Suppressor macrophage treated with lipopolysaccharide for 1 hour (primary cell): ENCODE measurements at places on chromosomes 7 and 10.
A peak's percentile ranks its signal among the peaks of the same experiment; 100 is the strongest.

GRCh38 chr10:66834802-66835201, 91.0 kb upstream of the LRRTM3 start:
- DNase-seq, result no peak

DNA sequence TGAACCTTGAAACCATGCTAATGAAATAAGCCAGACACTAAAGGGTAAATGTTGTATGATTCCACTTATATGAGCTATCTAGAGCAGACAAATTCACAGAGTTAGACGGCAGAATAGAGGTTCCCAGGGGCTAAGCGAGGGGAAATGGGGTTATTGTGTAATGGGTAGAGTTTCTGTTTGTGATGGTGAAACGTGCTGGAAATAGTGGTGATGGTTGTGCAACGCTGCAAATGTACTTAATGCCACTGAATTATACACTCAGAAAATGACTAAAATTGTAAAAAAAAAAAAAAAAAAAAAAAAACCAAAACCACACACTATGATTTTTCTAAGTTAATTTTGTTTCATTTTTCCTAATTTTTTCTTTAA, 30.0 kb downstream of the SFXN4 start:
- peak; percentile 71 for DNase-seq

DNA sequence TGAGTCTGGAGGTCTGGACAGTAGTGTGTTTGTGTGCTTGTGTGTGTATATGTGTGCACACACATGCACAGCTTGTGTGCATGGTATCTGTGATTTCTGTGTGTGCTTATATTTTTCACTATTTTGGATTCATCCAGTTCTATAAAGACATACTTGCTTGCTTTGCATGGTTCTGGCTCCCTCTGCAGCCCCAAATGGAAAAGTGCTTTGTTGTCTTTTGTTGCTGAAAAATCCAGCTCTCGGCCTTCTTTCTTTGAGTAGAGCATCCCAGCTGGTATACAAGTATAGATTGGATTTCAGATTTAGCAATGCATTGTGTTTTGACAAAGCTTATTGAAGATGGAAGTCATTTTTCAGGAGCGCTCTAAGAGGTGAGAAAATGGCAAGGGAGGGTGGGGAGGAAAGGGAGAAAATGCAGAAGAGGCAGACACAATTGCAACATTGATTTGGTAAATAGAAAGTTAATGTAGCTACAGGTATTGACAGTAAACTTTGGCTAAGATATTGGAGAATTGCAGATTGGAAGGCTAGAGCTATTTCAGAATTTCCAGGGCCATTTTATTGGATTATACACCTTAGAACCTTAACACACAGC, 333.9 kb downstream of the AUTS2 start:
- DNase-seq, result peak; percentile 19

DNA sequence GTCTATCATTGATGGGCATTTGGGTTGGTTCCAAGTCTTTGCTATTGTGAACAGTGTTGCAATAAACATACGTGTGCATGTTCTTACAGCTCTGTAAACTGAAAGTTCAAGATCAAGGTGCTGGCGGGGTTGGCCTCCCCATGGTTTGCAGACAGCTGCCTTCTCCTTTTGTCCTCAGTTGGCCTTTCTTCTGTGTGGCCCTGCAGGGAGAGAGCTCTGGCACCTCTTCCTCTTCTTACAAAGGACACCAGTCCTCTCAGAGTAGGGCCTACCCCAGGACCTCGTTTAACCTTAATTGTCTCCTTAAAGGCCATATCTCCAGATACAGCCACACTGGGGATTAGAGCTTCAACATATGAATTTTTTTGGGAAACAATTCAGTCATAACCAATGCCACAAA, 462.7 kb downstream of the TCERG1L start:
- DNase-seq, result no peak

DNA sequence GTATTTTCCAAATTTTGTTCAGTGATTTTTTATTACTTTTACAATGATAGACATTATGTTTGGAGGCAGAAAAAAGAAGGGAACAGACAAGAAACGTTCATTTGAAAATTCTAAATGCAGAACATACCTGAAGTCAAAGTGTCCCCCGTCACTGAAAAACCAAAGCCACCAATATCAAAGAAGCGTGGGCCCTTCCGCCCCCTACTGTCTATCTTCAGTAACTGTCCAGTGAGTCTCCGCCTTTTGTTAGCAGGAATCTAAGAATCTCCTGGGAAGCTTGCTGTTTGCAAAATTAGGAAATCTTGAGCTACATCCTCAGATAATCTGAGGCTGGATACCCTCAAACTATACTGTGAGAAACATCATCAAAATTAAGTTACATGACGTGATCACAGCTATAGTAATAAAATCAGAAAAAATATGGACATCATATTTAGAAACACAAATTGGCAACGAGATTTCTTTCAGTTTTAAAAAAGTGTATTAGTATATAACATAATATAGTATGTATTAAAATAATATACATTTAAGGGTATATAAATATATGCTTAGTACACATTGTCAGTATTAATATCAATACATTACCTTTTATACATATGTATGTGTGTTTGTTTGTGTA, 169.3 kb upstream of the AKR1E2 start:
- peak; percentile 77 for DNase-seq

DNA sequence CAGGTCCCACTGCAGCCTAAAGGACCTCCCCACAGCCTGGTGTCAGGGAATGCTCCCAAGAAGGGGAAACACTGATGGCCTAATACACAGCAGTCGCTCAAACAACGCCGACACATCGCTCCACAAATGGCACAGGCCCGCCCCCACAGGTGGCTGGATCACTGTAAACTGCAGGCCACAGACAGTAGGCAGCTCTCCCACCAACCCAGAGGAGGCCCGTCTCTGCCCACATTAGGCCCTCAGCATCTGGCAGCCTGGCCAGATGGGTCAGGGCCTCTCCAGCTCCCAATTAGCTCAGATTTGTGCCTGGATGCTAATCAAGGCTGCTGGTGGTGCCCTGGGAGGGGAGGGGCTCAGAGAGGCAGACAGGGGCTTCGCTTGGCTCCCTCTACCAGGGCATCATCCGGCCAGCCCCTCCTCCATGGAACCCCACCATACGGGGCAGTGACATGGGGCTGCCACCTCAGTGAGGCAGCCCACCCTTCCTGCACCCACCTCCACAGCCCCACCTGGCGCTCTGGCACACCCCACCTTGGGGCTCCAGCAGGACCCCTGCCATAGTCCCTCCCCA, 42.7 kb downstream of the CAMK2B start:
- peak; percentile 63 for DNase-seq

GRCh38 chr10:99539820-99540219, 7.1 kb downstream of the NKX2-3 start:
- DNase-seq, result no peak

DNA sequence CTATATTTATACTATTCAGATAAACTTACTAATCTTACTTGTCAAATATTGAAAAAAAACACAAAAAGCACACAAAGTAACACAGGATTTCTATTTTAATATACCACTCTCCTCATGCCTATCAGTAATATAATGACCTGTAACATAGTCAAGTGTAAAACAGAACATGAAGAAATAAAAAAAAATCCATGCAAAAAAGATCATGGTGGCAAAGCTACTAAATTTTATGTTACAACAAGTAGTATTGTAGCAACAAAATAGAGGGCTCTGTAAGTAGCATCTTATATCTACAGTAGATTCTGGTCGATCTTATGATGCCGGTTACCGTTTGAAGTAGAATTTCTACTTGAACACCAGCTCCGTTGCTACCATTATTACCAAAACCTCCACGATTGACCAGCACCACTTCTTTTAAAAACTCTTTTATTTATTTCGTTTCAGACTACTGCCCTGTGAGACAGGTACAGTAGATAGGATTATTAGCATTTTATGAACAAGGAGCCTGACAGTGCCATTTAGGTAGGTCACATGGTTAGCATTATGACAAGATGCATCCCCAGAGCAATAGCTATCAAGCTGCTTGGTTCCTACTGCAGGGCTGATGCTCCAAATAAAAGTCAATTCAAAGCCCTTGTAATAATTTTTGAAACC, 2.1 kb downstream of the CPED1 start:
- no peak for DNase-seq

DNA sequence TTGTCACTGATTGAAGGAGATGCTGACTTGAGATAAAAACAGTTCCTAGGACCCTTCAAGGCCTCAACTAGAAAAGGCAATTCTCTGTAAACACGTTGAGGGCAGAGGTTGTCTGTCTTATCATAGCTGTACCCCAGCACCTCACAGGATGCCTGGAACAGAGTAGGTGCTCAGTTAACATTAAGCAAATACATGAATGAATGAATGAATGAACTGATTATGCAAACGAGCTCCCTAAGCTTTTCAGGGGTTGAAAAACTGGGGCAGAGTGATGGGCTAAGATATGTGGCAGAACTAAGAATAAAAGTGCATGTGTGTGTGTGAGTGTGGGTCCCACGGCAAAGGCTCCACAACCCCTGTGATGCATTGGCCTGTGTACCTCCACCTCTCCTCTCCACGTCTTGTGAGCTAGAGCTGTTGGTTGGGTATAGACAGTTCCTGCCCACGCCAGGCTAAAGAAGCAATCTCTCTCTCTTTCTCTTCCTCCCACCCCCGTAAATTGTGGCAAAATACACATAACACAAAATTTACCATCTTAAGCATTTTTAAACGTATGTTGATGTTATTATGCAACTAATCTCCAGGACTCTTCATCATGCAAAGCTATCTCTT, 20.9 kb upstream of the SMC3 start:
- DNase-seq, result peak; percentile 46

GRCh38 chr10:69048103-69048502, 39.8 kb upstream of the SRGN start:
- peak; percentile 94 for DNase-seq

DNA sequence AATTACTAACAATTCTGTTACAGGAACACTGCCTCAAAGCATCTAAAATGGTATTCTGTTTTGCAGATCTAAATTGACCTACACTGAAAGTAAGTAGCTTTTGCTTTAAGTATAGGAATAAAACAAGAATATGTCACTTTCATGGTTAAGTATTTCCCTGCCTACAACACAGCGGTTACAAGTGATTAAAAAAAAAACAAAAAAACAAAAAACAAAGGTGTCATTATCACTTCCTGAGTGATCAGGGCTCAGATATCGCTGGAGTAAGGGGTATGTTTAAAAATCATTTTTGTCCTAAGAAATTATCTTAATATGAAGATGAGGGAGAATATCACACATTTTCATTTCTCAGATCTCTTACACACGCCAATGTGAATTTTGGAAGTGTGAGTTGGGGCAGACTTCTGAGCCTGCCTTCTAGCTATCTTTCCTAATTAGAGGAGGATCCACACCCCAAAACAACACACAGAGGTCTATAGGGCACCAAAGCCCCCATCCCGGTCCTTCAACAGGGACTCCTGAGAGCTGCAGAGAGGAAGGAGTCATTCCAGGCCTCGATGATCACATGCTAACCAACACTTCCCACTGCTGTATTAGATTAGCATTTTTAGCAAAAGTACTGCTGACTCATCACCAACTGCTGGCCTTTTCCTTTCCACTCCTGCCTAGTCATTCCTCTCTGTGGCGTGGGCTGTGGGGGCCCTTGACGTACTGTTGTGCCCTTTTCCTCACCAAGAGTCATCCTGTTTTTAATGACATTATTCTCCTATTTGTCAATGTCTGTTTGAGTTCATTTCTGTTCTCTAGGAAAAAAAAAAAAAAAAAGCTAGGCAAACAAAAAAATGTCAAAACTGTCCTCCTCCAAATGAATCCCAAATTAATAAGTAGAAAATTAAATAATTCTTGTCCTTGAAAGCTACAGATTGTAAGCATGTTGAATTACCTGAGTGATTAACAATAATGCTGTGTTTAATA, 31.2 kb downstream of the PRTFDC1 start:
- peak; percentile 100 for DNase-seq

DNA sequence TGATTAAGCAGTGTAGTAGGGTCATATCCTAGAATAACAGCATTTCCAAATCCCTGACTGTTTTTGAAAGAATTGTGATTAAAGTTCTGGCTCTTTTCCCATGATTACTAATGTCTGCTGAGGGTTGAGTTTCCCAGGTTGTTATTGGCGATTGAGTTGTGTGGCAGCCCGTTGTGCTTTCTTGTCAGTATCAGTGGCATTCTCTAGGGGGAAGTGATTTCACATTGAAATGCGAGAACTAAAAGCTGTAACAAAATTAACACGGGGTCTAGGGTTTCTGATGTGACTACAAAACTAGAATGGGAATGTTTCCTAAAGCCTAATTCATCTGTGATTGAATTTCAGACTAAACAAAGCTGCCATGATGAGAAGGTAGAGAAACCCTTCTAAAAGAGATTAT, 349.4 kb downstream of the EXOC4 start:
- no peak for DNase-seq

- DNase-seq, result no peak
Measured at GRCh38 chr7:71290452-71290851, 158.5 kb downstream of the GALNT17 start.

DNA sequence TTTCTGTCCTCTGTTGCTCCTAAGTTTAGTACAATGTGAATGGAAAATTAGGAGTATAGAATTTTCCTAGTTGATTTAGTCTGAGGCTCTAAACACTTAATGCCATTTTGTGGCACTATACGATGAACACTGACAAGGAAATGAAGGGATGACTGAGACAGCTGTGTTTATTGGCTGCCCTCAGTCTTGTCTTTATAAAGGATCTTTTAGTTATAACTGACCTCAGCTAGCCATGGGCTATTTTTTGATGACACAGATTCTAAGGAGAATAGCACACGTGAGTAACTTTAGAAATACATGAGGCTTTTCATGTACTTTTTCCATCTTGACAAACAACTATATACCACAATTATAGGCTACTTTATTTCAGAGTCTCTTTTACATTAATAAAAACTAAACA, 113.7 kb downstream of the PRKG1 start:
- DNase-seq, result no peak

DNA sequence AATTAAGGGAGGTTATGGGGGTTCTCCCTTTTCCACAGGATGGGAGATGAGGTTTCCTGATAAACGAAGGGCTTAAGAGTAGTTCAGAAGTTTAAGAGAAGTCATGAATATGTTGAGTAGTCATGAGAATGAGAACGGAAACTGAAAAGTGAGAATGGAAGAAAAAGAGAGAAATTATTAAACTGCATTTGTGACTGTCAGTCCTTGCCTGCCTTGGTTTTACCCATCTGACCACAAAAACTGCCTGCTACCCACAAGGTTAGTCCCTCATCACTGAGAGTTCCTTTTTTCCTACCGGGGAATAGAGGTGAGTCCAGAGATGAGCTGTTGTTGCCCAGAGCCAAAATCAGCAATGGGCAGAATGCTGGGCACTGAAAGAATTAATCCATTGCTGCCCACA, 174.1 kb upstream of the BET1 start:
- peak; percentile 70 for DNase-seq

DNA sequence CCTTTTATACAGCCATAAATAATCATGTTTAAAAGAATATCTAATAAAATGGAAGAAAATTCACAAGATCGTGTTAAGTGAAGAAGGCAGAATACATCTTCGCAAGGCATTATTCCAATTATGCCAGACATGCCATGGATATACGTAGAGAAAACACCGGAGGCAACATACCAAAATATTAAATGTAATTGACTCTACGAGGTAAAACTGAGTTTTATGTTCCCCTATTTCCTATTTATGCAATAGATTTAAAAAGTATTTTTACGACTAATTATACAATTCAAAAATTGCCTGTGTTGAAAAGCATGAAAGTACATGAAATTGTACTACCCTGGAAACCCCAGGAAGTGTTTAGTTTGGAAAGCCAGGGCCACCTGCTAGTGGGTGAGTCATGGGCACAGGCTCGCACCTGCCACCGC, 936 bp upstream of the REPIN1 start:
- DNase-seq, result peak; percentile 74
